ENCODE measurements at places on chromosomes 1 and 21.

- DNase-seq, result no peak
Measured at GRCh38 chr1:223444411-223444810, 51.2 kb downstream of the CCDC185 start.

GRCh38 chr1:24403806-24404205, 9.8 kb downstream of the STPG1 start:
- no peak for DNase-seq

GRCh38 chr21:19608101-19608621, 1204.6 kb upstream of the TMPRSS15 start:
- no peak for DNase-seq

DNA sequence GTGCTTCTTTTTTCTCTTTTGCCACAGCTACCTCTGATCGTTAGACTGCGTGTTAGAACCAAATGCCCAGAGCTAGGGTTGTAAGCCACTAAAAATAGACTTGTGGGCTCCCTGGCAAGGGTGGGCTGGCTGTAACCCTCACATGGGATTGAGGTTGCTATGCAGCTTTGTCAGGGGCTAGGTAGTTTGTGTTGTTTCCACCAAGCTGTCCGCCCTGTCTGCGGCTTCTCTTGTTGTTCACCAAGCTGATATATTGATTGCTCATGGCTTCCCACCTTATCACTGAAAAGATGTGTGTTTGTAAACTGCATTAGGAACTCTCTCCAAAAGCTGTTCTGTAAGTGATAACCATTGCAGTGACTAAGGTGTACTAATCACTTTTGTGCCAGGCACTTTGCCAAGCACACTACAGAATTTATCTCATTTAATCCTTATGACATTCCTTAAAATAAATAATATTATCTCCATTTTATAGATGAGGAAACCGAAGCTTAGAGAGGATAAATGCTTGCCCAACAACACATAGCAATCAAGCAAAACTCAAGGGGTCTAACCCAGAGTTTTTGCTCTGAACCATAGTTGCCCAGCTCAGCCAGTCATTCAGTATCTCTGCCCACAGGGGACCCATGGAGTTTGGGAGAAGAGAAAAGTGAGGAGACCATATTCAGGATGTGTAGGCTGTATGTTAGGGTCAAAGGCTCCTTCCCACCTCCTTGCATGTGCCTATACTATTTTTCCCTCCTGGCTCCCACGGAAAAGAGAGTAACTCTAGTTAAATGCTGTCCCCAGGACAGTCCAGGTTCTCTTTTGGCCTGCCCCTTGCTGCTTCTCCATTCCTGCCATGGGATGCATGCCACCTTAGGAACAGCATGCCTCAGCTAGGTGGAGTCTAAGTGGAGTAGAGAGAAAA, 42.2 kb upstream of the TARBP1 start:
- DNase-seq, result no peak

DNA sequence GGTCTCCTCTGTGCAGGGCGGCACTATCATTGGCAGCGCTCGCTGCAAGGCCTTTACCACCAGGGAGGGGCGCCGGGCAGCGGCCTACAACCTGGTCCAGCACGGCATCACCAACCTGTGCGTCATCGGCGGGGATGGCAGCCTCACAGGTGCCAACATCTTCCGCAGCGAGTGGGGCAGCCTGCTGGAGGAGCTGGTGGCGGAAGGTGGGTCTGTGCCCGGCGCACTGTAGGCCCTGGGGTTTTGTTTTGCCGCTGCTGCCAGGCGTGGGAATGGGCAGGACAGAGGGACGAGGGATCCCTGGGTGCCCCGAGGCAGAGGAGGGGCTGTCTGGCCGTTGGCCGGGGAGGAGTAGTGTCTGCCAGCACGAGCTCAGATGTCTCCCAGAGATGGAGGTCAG, 12.2 kb downstream of the PFKL start:
- DNase-seq, result no peak

GRCh38 chr1:20123722-20124455, 4.6 kb upstream of the PLA2G2D start:
- DNase-seq, result no peak

- no peak for DNase-seq
Measured at GRCh38 chr21:33663241-33663640, 20.9 kb downstream of the ITSN1 start.

DNA sequence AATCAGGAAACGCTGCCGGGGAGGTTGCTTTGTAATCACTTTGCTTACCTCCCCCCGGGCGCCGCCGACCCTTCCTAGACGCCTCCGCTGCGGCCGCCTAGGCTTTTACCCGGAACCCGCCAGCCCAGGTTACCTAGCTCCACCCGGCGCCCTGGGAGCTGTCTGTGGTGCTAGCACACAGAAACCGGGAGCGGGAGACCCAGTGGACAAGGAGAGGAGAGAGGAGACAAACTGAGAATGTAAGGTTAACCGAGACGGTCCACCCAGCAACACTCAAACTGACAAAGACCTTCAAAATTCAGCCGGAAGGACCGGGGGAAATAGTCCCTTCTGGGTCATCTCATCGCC, 9.8 kb downstream of the BARHL2 start:
- no peak for DNase-seq

DNA sequence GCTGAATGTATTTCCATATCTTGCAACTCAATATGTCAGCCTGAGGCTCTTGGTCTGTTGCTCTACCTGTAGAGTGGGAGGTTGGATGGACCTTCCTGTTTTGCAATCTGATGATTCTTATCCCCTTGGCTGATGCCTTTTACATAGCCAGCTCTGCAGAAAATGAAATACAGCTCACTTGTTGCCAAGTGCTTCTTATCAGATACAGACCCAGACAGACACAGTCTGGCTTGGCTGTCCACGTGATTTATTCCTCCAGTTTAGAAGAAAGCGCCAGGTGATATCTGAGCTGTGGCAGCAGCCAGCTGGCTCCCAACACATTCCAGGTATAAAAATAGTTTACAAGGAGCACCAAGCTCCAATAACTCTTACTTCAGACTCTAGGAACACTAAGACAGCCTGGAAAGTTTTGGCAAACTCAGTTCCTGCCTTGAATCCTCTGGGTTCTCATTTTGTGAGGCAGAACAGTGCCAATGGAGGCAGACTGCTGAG, 479.2 kb upstream of the USP24 start:
- no peak for DNase-seq

DNA sequence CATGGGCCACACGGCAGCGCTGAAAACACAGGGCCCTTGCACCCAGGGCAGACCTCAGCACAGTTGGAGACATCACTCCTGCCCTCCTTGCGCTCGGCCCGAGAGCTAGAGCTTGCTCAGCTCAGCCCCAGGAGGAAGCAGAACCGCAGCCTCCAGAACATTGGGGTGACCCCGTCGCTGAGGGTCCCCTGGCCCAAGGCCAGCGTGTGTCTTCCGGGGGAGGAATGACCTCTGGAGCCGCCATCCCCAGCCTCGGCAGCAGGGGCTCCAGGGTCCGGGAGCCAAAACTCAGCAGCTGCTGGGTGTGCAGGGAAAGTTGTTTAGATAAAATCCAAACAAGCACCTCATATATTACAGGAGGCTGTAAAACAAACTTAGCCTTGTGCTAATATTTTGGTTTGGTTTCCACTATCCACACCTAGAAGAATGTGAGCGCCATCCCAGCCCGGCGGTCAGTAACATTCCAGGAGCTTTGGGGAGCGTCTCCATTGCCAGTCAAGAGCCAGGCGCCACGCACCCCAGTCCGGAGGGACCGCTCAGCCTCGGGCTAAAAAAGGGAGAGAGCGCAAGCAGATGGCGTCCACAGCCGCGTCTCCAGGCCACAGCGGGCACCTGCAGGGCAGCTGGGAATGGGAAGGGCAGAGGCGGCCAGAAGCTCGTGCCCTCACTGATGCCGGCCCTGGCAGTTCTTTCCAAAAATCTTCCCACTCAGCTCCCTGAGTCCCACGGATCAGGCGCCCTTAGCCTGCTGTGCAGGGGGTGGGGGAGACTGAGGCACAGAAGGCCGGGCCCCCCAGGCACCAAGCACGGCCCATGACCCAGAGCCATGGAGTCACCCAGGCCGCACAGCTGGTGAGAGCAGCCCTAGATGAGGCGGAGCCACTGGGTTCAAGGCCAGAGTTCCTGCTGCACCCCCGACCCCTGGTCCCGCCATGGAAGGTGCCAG, 52.0 kb downstream of the SLX9 start:
- DNase-seq, result no peak

DNA sequence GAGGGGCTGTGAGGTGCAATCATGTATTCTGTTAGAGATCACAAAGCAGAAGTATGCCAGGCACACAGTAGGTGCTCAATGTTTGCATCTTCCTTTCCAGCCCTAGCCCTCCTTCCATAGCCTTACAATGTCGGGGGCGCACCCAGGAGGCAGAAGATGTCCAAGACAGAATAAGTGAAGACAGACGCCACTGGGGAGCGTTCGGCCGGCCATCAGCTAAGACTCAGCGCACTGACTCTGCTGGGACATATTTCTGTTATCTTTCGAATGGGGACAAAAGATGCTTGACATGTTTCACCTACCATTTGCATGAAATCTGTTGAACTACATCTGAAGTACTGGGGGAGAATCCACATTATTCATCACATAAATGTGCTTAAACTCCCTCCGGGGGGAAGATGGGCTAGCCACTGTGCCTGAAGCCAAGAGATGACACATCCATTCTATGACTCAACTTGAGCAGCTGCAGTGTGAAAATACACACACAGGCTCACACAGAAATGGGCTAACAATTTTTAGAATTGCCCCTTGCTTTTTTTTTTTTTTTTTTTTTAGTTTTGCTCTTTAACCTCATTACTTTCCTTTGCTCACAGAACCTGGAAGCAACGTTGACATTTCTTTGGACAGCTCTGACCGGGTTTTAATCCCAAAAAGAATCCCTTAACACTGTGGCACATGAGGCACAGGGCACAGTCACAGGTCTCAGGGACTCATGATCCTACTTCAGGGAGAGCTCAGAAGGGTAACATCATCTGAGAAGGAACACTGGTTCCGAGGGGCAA, 7.9 kb downstream of the TIAM1 start:
- no peak for DNase-seq

GRCh38 chr1:52195161-52195560, 53.3 kb downstream of the ZFYVE9 start:
- DNase-seq, result no peak

GRCh38 chr1:206472024-206472423, 1.7 kb downstream of the IKBKE start:
- no peak for DNase-seq

DNA sequence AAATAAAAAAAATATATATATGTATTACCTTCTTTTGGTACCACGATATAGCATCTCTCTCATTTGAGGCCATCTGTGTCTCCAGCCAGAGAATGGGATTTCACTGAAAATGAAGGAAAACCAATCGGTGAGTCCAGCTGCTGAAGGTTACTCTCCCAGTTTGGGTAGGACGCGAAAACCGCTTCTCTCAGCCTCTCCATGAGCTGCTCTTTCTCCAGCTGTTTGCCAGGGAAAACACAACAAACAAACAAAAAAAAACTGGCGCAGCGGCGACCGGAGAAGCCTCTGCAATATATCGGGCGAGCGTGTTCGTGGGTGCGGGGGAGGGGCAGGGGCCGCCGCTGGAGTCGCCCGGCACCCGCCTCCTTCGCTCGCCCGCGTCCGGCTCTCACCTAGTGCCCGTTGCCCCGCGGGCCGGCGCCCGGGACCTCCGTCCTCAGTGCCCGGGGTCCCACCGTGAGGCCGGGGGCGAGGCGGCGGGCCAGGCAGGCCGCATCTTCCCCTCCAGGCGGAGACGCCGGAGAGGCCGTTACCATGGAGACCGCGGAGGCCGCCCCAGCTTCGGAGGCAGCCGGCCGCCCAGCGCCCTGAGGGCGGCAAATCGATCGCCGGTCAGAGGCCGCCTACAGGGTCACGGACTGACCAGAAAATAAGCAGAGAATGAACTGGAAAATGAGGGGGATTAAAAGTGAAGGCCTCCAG, 504 bp downstream of the PHTF1 start:
- DNase-seq, result no peak

DNA sequence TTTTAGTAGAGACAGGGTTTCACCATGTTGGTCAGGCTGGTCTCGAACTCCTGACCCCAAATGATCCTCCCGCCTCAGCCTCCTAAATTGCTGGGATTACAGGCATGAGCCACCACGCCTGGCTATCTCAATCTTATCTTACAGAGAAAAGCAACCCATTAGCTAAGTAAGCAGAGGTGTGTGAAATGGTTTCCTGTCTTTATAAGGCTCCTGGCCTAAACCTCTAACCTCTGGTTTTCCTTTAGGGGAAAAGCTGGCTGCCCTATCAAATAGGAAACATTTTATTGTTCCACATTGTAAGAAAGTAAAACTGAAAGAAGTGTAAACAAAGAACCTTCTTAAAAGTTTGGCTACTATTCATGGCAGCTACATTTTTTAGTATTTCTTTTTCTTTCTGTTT, 78.3 kb upstream of the MORC3 start:
- no peak for DNase-seq

GRCh38 chr1:184919892-184920291, 54.4 kb downstream of the NIBAN1 start:
- DNase-seq, result no peak

GRCh38 chr1:60727552-60727951, 354.8 kb upstream of the NFIA start:
- DNase-seq, result no peak

- DNase-seq, result no peak
Measured at GRCh38 chr1:222787729-222788128, 27.1 kb upstream of the DISP1 start.

DNA sequence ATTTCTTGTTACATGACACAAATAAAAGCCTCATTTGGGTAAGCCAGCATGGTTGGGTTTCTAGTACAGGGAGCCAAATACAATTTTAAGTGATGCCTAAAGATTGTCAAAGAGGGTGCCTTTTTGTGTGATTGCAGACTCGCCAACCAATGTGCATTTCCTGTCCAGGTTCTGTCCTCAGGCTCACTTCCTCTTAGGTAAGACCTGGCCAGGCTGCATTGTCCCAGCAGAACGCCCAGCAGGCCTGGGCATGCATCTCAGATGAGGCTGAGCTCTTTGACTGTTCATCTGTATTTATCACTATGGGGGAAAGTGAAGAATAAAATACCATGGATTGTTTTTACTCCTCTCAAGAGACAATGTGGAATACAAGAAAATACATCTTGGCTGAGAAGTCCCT, 49.7 kb downstream of the KCNC4 start:
- no peak for DNase-seq

DNA sequence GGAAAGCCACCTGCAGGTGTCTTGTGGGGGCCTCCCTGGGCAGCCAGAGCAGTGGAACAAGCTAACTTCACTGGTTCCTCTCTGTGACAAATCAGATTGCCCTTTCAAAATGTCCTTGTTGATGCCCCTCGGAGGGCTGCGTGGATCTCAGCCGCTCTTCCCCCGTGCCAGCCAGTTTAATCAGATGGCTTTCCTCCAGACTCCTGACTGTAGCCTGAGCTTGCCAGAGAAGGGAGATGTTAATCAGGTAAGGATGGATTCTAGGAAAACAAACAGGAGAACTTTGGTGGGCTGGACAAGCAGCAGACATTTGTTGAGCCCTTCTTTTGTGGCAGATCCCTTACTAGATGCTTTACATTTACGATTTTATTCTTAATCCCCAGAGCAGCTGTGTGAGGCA, 88.2 kb downstream of the DMRTA2 start:
- no peak for DNase-seq
